ENCODE measurements at places on chromosomes 2 and 18.
A peak's percentile ranks its signal among the peaks of the same experiment; 100 is the strongest.

DNA sequence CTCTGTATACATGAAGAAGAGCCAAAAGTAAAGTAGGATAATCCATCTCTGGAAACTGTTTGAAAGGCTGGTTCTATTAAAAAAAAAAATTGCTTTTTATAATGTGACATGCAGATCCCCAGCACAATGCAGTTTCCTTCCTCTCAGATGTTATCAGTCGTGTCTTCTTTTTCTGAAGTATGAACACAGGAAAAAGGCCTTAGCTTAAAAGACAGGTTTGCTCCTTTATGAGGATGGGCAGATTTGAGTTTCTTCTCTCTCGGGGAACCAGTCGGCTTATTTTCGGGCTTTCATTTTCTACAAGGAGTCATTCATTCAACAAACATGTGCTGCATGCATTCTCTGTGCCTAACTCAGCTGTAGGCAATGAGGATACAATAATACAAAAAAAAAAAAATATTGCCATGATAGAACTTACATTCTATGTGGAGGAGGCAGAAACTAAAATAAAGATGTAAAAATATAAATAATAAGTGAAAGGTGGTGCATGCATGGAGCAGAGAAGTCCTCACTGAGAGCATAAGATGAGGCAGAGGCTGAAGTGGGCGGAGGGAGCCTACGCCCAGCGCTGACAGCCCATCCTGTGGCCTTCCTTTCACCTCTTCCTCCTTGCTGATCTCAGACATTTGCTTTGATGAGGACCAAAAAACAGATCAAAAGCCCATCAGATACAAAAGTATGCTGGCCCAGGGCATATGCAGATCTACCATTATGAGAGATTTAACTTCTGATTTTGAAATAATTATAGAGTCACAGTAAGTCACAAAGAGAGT is at the start of gene CD226:
Gene CD226, minus strand, starts transcription at position 513 of the 773 bp plus-strand sequence. Its CDS starts 467 bp downstream, at position 46.
- no peak for DNase-seq

- no peak for DNase-seq
Observed at GRCh38 chr18:35303610-35304009, 13.6 kb upstream of the ZSCAN30 start.

- no peak for DNase-seq
Observed at GRCh38 chr2:11154016-11154922, 998 bp upstream of the SLC66A3 start.

DNA sequence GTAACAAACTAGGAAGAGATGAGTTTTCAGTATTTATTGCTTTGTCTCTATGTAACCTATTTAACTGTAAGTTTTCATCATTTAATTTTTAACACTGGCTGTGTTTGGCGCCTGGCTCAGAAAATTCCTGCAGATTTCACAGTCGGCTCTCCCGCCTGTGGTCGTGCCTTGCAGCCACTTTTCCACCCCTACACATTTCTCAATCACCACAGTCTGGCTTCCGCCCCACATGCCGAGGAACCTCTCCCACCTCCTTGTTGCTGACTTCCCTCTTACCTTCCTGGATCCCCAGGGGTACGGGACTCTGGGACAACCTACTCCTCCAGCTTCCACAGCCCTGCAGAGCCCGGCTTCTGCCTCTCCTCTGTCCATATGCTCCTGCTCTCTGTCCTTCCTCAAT is 41.6 kb upstream of the MGAT4A start:
- no peak for DNase-seq

DNA sequence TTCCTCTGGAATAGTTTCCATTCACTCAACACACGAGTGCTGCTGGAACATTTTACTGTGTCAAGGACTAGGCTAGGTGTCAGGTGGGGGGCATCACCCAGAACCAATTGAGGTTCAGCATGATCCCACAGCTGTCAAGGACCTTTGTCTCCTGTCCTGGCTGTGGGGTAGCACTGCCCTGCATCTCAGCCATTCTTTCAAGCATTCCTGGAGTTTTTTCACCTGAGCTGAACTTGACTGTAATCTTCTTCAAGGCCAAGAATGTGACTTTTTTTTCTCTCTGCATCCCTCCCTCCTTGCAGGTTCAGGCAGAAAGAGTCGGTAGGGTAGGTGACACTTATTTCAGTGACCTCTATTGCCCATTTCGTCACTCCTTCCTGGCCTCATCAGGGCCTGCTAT is 3.5 kb downstream of the MAPK4 start:
- no peak for DNase-seq

GRCh38 chr2:176105078-176105729 is 1.9 kb upstream of the HOXD11 start:
- DNase-seq, result peak; percentile 51

DNA sequence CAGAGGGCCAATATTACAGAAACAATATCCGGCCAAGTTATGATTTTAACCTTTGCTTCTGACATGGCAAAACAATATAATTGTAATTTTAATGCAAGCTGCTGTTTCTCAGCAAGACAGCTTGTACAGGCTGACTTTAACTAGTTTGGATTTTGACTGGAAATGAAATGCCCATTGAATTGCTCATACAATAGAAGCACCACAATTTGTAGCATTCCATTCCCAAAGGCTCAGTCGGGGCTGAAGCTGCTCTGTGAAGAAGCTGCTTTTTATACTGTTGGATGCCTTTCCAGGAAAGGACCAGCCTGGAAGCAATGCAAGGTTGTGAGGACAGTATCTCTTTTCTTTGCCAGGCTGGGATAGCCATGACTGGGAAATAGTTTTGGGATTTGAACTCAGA is 677.0 kb upstream of the FANCL start:
- no peak for DNase-seq

GRCh38 chr2:2561346-2562095 is 230.4 kb upstream of the MYT1L start:
- DNase-seq, result no peak

- DNase-seq, result peak; percentile 24
Observed at GRCh38 chr2:239190361-239190760, 210.5 kb downstream of the HDAC4 start.

- no peak for DNase-seq
Observed at GRCh38 chr2:35035883-35036282, 1319.7 kb upstream of the CRIM1 start.

DNA sequence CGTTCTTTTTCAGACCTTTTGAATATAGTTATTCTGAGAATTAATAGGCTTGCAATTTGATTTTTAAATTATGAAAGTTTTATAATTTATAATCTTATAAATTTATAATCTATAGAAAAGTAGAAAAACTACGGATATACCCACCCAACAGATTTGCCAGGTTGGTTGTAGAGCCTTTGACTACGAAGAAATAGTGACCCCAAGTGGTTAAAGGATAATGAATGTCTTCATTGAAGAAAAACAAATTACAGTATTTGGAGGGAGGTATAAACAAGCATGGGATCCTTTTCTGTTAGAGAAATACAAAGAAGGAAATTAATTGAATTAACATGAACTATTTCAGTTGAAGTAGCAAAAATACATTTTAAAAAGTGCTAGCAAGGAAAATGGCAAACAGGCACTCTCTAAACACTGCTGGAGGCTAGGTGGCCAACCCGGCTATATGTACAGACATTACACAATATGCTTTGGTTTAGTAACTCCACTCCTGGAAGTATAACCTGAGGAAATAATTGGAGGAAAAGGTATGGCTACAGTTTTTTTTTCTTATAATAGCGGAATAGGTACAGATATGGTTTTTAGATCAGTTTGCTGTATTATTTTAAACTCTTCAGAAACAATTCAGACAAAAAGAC is 110.9 kb downstream of the MIB1 start:
- DNase-seq, result no peak

GRCh38 chr2:182020286-182021070 is 34.8 kb downstream of the PPP1R1C start:
- no peak for DNase-seq

DNA sequence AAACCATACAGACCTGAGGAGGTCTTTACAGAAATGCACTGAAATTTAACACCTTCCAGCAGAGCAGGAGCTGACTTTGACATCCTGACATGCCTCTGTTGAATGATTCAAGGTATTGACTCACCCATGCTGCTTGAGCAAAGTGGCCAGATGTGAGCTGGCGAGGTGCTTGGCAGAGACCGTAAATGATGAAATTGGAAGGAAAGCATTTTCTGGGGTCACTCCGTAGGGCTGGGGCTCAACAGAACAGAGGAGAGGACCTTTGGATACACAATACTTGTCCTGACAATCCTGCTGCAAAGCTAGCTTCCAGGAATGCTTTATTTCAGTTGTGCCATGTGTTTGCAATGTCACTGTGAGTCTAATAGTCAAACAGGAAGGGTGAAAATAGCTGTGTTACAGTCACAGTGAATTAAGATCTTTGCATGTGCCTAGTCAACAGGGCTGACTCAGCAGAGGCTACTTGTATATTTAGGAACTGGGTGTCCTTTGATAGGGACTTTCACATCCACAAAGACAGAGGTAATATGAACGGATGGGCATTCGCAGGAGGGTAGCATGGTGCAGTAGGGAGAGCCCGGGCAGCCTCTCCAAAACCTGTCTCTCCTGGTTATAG is 31.6 kb upstream of the NCK2 start:
- DNase-seq, result no peak

- DNase-seq, result no peak
Observed at GRCh38 chr2:11775384-11775783, 29.0 kb downstream of the LPIN1 start.

DNA sequence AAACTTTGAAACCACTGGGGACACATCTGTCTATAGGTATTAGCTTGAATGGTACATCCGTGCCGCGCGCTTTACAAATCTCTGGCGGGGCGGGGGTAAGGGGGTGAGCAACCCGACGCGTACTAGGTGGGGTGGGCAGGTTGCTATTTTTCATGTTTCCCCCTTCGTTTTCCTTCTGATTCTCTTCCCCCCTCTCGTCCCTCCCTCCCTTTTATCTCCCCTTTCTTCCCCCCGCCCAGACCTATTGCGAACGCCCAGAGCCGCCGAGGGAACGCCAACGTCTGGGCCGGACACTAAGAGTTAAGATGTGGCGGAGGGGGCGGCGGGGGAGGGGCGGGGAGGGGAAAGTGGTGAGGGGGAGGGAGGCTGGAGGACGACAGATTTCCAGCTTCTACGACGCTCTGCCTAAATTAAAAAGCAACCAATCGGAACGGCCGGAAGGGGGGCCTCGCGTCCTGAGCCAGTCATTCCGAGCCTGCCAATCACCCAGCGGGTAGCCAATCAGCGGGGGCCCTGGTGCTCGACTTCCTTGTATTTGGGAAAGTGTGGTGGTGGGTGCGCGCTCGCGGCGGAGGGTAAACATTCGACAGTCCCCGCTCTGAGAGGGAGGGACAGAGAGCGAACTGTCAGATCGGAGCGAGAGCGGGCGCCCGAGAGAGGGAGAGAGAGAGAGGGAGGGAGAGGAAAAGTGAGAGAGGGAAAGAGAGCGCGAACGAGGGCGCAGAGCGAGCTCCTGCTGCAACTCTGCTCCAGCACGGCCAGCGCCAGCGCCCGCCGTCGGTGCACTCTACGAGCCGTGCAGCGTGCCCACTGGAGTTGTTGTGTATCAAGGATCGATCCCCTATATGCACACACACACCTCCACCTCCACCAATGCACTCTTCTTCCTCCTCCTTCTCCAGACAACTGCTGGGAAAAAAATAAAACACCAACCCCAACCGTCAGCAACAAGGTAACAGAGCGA is at the start of gene POU3F3:
Gene POU3F3, plus strand, starts transcription at position 582 of the 964 bp plus-strand sequence. CDS start 1,396 bp downstream, outside the sequence.
- DNase-seq, result peak; percentile 99
